Stimulated activated naive CD4-positive, alpha-beta T cell (primary cell): ENCODE measurements at places on chromosomes 7 and 10.
A peak's percentile ranks its signal among the peaks of the same experiment; 100 is the strongest.

DNA sequence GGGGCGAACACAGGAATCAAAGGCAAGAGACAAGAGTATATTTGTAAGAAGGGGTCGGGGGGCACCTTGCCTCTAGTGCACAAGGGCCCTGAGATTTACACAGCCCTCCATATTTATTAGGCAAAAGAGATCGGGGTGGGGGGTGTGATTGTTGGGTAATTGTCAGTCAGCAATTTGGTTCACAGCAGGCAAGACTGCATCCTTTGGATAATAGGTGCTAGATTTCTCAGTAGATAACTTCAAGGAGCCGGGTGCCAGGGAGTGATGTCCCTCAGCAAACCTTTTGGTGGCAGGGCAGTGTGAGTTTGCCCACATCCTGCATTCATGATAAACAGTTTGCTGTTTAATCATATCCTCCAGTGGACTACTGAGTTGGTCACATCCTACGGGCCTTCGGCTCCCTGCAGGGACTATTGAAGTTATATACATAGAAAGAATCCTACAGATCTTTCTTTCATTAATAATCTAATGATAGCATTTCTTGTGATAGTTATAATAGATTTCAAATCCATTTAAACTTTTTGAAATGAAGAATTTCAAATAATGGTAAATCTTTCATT lies 178.5 kb downstream of the GNAI1 start:
- no peak for DNase-seq

- DNase-seq: no peak
Observed at GRCh38 chr7:34756025-34756437, 98.0 kb downstream of the NPSR1 start.

- no peak for DNase-seq
Observed at GRCh38 chr7:84533182-84533581, 338.6 kb upstream of the SEMA3A start.

DNA sequence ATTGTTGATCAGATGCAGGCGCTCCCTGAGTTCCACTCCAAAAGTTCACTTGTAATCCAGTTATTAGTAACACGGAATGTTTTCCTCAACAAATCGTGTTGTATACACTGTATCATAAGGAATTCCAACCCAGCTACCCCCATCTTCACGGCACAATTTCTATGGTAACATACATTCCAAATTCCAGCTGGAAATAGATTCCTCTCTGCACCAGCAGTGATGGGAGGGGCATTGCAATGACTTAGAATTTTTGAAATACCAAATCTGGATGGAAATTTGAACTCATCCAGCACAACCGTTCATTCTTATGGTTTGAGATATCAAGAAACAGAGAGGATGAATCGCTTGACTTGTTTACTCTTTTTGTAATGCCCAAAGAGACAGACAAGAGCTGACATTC lies 38.9 kb upstream of the RHEB start:
- no peak for DNase-seq

DNA sequence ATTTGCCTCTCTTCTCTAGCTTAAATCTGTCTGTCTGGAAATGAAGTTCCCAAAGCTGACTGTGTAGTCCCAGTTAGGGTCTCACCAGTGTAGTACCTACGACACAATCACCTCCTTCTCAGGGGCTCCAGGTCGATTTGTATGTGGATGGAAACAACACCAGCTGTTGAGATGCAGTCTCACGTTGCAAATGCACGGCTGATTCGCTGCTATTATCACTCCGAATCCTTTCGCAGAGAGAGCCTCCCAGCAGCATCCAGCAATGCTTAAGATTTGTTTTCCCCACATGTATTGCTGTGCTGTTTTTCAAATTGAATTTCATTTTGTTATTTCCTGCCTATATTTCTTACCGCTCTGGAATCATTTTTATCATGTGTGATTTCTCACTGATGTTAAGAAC lies 16.3 kb downstream of the VSTM4 start:
- DNase-seq: no peak

- no peak for DNase-seq
Observed at GRCh38 chr10:88497913-88498312, 85.2 kb downstream of the RNLS start.

DNA sequence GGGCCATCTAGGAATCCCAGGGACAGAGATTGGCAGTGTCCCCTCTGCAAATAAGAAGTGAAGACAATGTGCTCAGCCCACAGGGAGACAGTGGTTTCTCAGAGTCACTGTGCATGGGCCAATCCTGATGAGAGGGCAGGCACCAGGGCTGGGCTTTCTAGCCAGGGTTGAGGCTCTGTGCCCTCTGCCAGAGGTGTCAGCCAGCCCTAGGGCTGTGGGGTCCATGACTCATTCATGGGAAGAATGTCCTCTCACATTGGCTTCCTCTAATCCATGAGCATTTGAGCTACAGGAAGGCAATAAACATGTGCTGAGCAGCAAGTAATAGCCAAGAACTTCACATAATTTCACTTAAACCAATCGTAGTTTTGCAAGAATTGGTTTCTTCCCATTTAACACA lies 482.0 kb upstream of the MGMT start:
- no peak for DNase-seq

DNA sequence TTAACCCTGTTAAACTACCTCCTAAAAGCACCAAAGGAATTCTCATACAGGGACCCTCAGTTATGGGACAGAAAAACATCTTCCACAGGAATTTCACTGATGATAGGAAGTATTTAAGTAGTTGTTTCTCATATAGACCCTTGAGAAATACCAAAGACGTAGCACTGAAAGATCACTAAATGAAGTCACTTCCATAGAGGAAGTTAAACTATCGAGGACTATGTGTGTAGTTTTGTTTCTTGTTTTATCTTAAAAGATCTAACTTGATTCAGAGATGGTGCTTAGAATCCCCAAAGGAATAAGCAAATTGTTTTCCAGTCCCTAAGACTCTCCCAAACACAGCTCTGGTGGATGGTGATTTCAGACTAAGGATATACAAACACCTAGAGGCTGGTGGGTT lies 94.8 kb upstream of the AFAP1L2 start:
- DNase-seq: peak; percentile 51

- no peak for DNase-seq
Observed at GRCh38 chr7:115116773-115117715, 195.2 kb downstream of the MDFIC start.

DNA sequence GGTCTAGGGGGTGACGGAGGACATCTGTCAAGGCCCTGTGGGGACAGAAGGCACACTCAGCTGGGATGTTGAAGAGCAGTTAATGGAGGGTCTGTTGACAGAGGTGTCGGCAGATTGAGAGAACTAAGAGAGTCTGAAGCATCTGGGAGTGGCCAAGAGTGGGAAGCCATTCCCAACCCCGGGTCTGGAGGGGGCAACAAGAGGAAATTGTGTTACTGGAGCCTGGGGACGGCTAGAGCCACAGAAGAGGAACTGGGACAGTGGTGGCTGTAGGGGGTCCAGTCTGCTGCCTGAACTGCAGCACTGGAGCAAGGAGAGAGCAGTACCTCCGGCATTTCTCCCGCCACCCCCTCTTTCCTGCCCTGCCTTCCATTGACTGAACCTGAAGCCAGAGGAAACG lies 136.6 kb downstream of the CHN2 start:
- DNase-seq: no peak

DNA sequence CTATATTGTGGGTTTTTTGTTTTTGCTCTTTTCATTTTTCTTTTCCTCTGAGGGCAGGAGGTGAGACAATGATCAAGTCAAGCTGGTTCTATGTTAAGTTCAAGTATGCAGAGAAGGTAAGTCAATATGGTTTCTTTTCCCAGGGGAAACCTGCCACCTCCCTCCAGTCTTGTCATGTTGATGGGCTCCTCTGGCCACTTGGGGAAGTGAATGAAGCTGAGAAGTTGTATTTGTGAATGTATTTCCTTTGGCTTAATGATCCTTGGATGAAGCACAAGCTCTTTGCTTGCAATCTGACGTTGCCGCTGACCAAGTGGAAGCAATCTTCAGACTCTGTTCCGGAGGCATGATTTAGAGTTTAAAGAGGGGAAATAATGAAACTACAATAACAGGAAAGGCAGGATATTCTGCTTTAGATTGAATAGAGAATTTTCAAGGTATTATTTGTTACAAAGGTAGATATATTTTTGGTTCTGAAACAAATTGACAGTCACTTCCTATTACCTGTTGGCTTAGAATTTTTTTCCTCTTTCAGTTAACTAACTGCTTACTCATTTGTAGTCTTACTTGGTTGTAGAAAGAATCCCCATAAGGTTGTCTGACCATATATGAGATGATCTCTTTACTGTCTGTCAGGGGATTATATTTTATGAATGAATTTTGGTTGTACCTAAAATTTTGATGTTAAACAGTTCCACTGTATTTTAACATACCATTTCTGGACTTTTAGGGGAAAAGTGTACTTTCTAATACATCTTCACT lies 369.6 kb downstream of the AUTS2 start:
- DNase-seq: no peak

DNA sequence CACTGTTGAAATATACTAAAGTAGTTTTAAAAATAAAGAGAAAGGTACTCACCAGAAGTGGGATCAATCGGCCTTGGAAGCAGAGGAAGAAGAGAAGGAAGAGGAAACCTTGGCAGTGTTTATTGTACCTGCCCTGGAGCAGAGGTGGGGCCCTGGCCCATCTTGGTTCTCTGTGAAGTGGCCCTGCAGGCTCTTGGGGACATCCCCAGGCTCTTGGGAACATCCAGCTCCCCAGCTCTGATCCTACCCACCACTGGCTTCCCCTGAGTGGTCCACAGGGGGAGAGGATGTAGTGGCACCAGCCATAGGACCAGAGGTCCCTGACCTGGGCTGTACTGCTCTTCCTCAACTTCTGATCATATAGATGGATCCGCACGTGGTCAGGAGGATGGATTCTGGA lies 22.3 kb upstream of the RET start:
- DNase-seq: no peak

DNA sequence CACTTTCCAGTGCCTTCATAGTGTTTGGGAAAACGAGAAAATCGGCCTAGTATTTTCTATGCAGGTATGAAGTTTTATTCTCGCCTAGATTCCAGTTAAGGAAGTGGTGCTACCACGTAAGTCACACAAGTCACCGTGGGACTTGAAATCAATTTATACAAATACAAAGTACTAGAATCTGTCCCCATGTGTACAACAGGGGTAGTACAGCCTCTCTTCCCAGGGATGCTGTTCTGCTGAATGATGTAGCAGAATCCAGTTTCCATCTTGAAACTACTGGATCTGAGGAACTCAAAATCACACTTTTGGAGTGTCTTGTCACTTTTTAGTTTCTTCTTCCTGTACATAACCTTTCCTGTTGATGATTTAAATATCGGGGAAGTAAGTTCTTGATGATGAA lies 129.4 kb downstream of the SFMBT2 start:
- no peak for DNase-seq

- DNase-seq: no peak
Observed at GRCh38 chr10:69988094-69988493, 64.6 kb upstream of the MACROH2A2 start.

GRCh38 chr7:25522727-25523126 lies 294.4 kb upstream of the NPVF start:
- no peak for DNase-seq

- DNase-seq: no peak
Observed at GRCh38 chr7:51040787-51041186, 258.1 kb upstream of the GRB10 start.

DNA sequence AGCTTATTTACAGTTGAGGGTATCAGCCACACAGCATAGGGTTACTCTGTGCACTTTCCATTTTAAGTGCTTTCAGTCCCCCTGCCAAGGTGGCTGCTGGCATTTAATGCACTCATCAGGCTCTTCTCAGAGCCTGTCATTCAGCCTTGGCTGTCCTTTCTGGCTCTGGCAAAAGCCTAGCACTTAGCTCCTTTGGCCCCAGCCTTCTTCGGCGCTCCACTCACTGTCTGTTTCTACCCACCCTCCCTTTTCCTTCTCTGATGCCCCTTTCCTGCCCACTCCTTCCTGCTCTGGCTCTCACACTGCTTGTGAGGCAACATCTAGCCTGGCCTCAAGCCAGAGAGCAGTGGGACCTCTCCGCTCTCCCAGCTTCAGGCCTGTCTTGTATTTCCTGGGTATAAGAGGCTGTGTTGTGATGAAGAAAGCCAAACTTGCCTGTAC lies 60.2 kb downstream of the WIPF3 start:
- no peak for DNase-seq

DNA sequence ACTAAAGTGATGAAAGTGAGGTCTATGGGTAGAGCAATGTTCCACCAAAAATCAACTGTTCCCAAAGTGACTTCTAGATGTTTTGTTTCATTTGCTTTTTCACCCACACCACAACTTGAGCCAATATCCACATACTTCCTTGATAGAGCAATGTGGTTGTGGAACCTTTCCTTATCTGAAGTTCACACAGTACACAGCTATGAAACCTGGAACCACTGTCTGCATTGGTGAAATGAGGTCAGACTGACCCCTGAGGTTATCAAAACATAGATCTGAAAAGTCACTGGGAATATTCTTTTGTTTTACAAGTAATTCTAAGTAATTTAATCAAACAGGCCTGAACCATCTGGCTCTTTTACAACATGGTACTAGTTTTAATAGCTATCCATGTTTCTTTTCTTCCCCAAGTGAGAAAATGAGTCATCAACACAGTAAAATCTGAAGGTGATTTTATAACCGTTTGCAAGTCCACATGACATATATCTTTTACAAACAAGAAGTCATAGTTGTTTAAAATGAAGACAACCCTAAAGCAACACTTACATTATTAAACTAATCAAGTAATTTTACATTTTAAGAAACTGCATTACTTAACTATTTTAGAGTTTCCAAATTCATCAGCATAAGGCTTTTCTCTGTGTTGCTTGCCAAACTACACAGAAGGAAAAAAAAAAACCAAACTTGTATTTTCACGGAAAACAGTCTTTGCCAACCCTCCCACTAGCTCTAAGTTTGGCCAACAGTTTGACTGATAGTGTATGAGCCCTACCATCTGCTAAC lies 80.3 kb downstream of the LRRC17 start:
- no peak for DNase-seq

DNA sequence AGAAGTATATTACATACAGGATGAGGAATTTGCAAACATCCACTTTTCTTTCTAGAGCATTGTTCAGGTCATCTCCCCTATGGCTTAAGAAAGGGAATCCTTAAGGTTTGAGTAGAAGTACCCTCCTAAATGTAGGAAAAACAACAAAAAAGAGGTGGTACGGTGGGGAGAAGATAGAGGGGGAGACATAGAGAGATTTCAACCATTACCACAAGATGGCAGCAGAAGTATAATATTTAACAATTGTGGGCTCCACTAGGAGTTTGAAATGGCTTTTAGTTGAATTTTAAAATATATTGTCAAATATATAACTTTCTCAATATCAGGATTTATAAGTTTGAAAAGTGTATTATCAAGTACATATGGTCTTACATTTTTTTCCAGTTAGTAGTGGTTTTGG lies 72.7 kb upstream of the PRKG1 start:
- DNase-seq: no peak

- DNase-seq: no peak
Observed at GRCh38 chr10:70191161-70191971, 21.1 kb upstream of the SAR1A start.

DNA sequence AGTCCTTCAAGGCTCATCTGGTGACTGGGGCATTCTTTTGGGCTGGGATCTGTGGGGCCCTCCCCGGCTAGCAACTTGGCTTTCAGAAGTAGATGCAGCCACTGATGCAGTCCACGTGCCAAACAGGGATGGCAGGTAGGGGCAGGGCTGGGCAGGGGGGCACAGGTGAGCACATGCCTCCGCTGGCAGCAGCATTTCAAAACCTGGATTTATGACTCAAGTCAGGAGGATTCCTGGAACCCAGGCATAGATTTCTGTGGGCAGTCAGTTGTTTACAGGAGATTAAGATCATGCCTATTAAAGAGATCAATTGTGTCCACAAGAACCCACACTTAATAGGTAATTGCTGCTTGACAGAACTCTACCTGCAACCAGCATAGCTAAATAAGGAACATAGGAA lies 839 bp upstream of the HABP2 start:
- DNase-seq: no peak

GRCh38 chr10:106815427-106816043 lies 349.0 kb downstream of the SORCS1 start:
- no peak for DNase-seq
